Frontal cortex (tissue), 4 donors: ENCODE measurements at places on chromosomes 7 and 10.

DNA sequence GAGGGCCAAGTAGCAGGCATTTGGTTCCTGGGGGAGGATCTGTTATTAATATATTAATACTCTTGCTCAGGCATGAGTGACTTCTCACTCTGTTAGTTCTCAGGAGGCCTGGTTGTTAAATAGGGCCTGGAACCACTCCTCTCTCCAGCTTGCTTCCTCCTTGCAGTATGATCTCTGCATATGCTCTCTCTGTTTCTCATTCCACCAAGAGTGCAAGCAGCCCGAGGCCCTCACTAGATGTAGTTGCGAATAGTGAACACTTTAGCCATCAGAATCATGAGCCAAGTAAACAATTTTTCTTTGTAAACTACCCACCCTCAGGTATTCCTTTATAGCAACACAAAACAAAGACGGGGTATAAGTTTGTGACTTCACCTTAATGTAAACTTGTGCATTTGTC, 784.3 kb downstream of the DNAJB9 start:
- no peak for DNase-seq

GRCh38 chr10:61860964-61861758, 40.3 kb upstream of the ARID5B start:
- no peak for DNase-seq

DNA sequence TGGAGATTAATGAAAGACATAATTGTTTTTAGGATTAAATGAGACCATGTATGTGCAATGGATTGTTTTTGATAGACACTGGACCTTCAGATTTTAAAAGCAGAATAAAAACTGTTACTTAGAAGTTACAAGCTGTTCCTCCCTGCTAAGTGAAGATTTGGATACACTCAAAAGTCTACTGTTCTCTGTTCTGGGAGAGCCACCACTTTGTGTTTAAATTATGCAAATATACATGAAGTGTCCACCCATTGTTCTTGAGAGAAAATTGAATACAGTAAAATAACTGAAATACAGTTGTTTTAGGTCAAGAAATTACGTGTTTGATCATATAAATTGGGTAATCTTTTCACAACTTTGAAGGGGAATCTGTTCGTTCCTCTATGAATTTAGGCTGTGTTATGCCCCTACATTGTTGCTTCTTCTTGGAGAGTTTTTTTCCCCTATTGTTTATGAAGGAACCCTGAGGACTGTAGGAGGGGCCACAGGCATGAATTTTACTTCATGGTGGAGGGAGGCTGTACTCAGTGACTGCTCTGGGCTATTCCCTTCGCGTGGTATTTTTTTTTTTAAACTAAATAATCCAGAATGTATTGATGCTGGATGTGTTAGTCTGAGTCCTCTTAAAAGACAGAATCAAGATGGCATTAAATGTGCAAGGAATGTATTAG, 18.6 kb upstream of the VCL start:
- DNase-seq, result no peak

DNA sequence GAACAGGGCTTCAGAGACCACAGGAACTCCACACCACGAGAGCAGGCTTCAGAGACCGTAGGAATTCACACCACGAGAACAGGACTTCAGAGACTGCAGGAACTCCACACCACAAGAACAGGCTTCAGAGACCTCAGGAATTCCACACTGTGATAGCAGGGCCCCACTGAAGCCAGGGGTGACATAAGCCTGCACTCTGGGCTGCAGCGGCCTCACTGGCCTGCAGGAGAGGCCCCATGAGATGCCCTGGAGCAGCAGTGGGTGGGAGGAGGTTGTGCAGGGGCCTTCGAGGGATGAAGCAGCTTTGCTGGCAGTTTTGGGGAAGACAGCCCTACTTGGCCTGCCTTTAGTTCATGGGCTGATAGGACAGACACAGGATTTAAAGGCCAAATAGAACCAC, 614.7 kb downstream of the PTPRN2 start:
- DNase-seq, result no peak

GRCh38 chr10:34399013-34399412, 416.1 kb downstream of the PARD3 start:
- no peak for DNase-seq

GRCh38 chr7:35549781-35550180, 145.2 kb downstream of the HERPUD2 start:
- DNase-seq, result no peak

DNA sequence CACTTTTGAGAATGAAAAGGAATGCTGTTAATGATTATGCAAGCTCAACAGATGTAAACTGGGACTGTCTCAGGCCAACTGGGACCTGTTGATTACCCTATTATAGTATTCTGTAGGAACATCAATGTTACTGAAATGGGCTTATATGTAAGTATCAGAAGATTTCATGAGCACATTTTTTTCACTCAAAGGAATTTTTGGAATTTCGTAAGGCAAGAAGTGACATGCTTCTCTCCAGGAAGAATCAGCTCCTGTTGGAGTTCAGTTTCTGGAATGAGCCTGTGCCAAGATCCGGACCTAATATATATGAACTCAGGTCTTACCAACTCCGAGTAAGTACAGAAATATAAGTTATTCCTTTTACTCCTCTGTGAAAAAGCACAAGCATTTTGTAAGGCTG, 19.2 kb downstream of the NIPSNAP2 start:
- no peak for DNase-seq

- no peak for DNase-seq
These were observed 266.6 kb downstream of the DGKB start for GRCh38 chr7:14635955-14636354.

GRCh38 chr10:15387021-15387420, 15.9 kb upstream of the FAM171A1 start:
- no peak for DNase-seq

DNA sequence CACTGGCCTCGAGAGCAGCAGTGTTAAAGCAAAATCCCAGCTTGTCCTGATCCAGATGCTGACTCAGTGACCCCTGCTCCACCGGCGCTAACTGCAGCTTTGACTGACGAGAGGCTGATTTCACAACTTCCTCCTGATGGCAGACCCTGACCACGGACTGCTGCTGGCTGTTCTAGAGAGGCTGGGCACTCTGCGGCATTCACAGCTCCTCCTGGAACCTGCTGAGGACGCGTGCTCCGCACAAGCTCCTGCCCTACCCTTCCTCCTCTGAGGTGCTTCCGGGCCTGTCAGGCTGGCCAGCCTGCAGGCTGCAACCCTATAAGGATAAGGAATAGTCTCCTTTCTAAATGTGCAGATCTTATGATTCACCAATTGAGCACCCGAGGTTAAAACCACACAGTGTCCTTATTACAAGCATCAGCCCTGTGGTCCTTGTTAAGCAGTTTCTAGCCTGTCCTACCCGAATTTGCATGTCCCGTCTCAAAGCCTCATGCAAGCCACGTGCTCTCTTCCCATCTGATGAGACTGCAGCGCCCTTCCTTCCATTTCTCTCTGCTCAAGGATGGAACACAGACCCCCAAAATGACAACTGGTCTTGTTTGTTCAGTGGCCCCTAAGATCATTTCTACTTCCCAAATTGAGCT, 35.5 kb upstream of the NCAPG2 start:
- no peak for DNase-seq

GRCh38 chr7:111264981-111265380, 174.1 kb downstream of the LRRN3 start:
- DNase-seq, result no peak

- DNase-seq, result no peak
These were observed 61.4 kb downstream of the CDK14 start for GRCh38 chr7:90657481-90657880.

GRCh38 chr10:69801094-69801433, 642 bp upstream of the COL13A1 start:
- DNase-seq, result no peak

GRCh38 chr10:72173619-72174296, 42.1 kb upstream of the ANAPC16 start:
- no peak for DNase-seq

GRCh38 chr10:109922976-109923921, at the start of gene XPNPEP1:
TSS of gene XPNPEP1 (minus strand) at chr10:109923511. CDS start at chr10:109923433, 78 bp downstream.
- DNase-seq, result peak; percentile 95

GRCh38 chr10:132446661-132447445, 49.9 kb downstream of the PWWP2B start:
- DNase-seq, result no peak

GRCh38 chr10:92742331-92743228, 52.8 kb downstream of the HHEX start:
- no peak for DNase-seq

GRCh38 chr10:78689584-78689935, 379.2 kb upstream of the ZMIZ1 start:
- DNase-seq, result no peak

DNA sequence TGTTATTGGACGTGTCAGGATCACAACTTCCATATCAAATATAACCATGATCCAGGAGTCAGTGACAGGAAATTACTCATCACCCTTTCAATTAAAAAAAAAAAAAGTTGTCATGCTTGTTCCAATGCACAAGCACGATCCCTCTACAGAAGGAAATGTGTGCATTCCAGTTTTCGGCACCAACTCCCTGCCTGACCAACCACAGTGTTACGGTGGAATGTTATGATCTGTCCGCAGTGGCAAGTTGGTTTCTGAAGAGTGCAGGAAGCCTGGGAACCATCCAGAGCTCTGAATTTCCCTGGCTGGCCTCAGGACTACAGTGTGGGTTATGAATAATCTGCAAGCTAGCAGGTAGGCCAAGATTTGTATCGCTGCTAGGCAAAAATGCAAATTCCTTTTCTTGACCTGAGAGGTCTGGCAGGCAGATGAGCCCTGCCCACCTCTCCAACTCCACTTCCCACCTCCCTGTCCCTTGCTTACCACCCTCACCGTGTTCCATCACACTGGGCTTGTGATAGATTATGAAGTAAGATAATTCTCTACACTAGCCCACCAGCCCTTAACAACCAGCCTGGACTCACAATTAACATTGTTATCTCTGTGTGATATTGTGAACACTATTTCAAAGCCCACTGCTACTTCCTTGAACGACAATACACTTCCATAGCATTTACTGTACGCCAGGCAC, 20.4 kb downstream of the FRMPD2 start:
- no peak for DNase-seq

DNA sequence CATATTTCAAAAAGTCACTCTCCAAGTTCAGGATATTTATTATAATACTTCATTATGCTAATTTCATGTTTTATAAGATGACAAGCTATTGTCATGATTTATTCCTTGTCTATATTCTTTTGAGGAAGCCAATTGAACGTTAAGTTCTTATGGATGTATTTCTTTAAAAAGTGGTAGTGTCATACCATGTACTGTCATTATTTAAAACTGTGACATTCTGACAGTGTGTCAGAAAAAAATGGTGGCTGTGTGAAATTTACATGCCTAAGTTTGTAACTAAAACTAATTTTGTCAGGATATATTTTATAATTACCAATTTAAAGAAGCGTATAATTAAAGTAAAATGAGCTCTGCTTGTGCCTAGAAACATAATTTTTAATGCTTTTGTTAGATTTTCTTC, 158.9 kb upstream of the HDAC9 start:
- DNase-seq, result no peak

DNA sequence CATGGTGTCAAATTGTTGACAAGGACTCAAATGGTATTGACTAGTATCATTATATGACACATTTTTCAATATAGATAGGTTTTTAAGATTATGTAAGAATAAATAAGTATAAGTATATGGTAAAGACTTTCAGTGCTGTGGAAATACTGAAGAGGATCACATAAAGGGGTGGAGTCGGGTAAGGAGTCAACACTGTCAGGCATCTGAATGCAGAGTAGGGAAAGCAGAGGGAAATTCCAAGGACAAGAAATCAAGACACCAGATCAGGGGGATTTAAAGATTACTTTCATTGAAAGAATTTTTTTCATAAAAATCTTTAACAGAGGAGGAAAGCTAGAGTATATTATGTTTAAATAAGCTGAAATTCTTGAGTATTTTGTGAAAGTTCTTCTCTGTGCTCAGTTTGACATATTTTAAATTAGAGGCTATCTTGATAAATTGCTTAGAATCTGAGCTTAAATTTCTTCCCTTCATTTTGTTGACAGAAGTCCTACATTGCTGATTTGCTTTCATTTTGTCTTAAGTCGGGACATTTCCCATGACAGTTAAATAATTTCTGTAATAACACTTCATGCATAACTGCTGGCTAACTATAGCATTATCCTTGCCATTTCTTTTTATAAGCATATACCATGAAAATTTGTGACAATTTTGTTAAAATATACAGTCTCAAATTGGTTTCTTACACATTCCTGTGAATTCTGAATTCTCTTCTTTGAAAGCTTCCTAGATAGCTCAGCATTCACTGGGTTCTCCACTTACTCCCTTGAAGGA, 244.3 kb downstream of the PRKG1 start:
- DNase-seq, result no peak

DNA sequence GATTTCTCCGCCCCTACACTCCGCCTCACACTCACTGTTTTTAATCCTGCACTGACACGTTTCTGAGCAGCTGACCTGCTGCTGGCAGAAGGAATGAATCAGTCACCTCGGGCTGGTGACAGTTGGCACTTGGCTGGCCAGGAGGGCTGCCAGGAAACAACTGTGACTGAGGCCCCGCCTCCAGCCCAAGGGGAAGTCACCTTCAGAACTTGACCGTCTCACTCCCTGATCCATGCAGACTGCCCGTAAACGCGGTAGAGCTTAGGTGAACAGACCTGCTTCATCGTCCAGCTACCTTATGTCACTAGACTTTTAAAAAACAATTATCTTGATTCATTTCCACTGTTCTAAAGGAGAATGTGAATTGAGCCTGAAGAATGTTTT, 107.5 kb downstream of the DOCK1 start:
- DNase-seq, result no peak

- DNase-seq, result no peak
These were observed 14.0 kb upstream of the KPNA7 start for GRCh38 chr7:99221866-99222265.

- no peak for DNase-seq
These were observed 160.0 kb downstream of the HDAC9 start for GRCh38 chr7:18655506-18655905.

DNA sequence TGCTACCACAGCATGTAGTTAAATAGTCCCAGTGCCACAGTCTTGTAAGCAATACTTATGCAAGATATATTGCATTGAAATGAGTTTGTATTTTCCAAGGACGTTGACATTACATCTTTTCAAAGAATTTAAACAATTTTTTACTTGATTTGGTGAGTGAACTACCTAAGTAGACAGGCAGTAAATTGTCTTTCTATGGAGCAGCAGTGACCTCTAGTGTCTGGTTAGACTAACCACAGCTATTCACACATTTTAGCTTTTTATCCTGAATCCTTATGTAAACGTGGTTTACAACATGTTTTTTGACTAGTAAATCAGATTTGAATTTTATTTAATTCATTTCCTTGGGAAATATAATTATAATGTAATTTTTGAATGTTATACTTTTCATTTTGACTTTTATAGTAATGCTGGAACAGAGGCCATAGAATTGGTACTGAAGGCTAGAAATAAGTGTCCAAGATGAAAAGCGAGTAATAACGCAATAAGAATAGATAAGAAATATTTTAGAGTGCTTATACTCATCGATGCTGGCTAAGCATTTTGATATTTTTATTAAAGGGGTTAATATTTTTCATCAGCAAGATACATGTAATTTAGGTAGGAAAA, 5.6 kb downstream of the LRRTM3 start:
- peak; percentile 9 for DNase-seq

DNA sequence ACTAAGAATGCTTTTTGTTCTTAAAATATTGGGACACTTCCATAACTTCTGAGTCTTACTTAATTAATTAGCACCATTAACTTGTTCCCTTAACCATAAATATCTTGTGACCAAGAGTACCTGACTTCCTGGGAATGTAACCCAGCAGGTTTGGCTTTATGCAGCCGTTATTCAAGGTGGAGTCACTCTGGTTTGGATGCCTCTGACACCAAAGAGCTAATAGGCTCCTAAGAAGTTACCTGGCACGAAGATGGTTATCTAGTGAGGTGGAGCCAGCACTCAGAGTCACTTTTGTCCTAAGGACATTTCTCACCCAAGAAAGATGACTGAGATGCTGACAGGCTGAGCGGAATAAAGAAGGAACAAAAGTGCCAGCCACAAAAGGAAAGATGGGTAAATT, 172.3 kb downstream of the C1GALT1 start:
- no peak for DNase-seq
